ENCODE measurements at places on chromosomes 11 and 22.

DNA sequence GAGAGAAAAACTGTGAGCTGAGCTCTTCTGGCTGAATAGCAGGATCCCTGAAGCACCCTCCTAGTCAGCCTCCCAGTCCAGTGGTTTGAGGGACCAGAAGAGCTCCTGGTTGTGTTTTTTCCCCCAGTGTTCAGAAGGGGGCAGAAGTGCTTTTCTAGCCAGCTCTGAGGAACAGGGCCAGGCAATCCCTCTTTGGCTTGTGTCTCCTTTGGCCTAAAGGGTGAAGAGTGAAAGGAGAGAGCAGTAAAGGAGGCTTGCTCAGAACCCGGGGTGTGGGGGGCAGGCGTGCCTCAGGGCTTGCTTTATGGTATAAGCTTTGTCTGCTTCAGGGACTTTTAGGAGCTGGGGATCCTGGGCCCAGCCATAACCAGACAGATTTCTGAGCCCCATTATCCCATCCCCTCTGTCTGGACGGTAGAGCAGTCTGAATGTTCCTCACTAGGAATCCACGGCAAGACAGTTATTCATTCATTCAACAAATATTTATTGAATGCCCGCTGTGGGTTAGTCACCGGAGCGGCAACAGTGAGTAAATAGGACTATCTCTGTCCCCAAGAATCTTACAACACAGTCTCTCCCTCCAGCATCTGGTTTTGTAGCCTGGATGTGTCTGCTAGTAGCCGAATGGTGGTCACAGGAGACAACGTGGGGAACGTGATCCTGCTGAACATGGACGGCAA, 14.5 kb downstream of the ACP2 start:
- H3K4me3 ChIP-seq, result peak overlapping the region; percentile 76
- no peaks in the 10 kb centered on the region for H3K27me3 ChIP-seq
- peaks cover 6% of the 10 kb centered on the region for H3K36me3 ChIP-seq
- peak overlapping the region; percentile 94 for H3K27ac ChIP-seq
- DNase-seq, result no peak

DNA sequence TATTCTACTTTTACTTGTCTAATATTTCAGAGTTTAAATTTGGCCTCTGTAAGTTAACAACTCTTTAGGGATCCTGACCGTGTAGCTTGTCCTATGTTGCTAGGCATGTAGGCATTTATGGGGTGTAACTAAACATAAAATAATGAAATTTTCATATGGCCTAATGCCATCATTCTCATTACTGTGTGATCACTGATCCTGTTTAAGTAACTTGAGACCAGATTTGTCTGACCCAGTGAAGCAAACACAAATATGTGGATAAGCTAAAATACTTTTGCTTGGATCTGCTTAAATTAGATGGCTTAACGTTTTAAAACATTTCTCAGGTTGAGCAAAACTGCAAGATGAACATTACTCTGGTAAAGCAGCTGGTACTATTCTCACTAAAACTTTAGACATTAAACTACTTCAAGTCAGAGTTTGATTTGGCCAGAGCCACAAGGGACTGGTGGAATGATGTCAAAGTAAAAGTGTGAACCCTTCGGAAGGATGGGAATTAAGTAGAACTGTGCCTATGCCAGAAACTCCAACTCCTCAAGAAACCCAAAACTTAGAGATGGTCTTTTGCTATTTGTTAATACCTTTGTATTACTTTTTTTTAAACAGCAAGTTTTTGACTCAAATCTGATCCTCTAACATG, 12.5 kb downstream of the QSER1 start:
- DNase-seq, result no peak
- H3K27me3 ChIP-seq, result no peaks in the 10 kb centered on the region
- peaks cover 2% of the 10 kb centered on the region for H3K36me3 ChIP-seq

DNA sequence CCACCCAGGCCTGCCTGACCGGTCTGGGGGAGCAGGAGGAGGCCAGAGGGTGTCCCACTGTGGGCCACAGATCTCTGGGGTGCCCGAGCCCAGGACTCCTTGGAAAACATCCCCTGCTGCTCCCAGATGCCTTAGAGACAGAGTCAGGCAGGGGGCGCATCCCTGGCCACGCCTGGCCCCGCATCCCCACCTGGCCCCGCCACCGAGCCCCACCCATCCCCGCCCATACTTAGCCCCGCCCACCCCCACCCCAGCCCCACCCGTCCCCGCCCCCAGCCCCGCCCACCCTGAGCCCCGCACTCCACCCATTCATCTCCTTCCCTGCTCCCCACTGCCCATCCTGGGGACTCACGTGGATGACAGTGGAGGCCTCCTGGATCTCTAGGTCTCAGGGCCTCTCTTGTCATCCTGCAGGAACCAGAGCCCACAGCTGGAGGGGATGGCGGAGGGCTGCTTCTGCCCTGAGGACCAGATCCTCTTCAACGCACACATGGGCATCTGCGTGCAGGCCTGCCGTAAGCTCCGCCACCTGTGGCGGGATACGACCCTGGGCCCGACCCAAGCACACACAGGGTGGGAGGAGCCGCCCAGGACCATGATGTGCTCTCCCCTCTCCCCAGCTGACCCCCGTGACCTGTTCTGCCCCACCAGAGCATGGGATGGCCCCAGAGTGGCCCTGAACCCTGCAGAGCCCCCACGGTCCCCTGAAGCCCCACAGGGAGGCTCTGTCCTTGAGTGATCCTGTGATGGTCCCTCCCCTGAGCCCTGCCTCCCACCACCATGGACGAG, 33.6 kb downstream of the MUC5B start:
- H3K27me3 ChIP-seq, result no peaks in the 10 kb centered on the region
- no peaks in the 10 kb centered on the region for H3K36me3 ChIP-seq
- no peak overlapping the region for H3K27ac ChIP-seq

DNA sequence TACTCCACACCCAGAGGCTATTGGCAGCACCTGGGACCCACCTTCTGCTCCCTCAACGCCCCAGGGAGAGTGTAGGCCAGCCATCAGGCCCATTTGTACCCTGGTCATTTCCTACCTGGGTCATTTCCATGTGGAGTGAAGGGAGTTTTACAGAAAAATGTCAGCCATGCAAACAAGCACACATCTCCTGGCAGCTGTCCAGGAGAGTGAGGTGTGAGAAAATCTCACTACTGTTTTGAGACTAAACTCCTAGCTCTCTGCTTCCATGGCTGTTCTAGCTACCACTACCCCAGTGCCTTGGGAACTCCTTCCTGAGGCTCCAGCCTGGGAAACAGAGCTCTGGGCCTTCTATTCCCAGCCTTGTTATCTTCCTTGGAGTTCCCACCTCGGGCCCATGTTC, 2.8 kb upstream of the TMPRSS13 start:
- DNase-seq, result no peak
- no peak overlapping the region for H3K27ac ChIP-seq
- H3K4me3 ChIP-seq, result no peak overlapping the region
- peaks cover 41% of the 10 kb centered on the region for H3K4me1 ChIP-seq
- H3K27me3 ChIP-seq, result peaks cover 11% of the 10 kb centered on the region
- peaks cover 2% of the 10 kb centered on the region for H3K36me3 ChIP-seq

DNA sequence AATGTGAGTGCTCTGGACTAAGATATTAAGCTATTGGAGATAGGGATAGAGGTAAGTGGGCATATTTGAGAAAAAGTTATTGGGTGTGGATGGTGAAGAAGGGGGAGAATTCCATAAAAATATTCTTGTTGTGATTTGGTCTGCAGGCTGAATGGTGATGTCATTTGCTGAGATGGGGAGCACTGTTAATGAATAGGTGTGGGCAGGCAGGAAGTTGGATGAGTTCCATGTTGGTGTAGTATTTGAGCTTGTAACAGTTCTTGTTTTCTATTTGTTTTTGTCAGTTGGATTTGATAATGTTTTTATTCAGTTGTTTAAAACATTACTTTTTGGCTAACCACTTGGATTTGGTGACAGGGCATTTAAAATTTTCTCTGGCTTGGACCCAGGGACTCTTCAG, 168.8 kb downstream of the C11orf87 start:
- DNase-seq, result no peak
- H3K4me3 ChIP-seq, result no peak overlapping the region
- H3K27me3 ChIP-seq, result no peaks in the 10 kb centered on the region
- no peak overlapping the region for H3K27ac ChIP-seq

DNA sequence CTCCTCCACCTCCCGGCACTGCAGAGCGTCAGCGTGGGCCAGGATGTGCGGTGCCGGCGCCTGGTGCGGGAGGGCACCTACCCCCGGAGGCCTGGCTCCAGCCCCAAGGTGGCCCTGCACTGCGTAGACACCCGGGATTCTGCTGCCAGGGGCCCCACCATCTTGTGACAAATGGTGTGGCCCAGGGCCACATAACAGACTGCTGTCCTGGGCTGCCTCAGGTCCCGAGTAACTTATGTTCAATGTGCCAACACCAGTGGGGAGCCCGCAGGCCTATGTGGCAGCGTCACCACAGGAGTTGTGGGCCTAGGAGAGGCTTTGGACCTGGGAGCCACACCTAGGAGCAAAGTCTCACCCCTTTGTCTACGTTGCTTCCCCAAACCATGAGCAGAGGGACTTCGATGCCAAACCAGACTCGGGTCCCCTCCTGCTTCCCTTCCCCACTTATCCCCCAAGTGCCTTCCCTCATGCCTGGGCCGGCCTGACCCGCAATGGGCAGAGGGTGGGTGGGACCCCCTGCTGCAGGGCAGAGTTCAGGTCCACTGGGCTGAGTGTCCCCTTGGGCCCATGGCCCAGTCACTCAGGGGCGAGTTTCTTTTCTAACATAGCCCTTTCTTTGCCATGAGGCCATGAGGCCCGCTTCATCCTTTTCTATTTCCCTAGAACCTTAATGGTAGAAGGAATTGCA, 13.5 kb downstream of the TSKU start:
- no peak overlapping the region for H3K27ac ChIP-seq
- no peak overlapping the region for H3K4me3 ChIP-seq
- no peaks in the 10 kb centered on the region for H3K36me3 ChIP-seq
- H3K4me1 ChIP-seq, result peaks cover 6% of the 10 kb centered on the region
- no peaks in the 10 kb centered on the region for H3K27me3 ChIP-seq

GRCh38 chr11:83736684-83737083, 450.5 kb upstream of the CCDC90B start:
- no peaks in the 10 kb centered on the region for H3K4me1 ChIP-seq
- H3K4me3 ChIP-seq, result no peak overlapping the region
- H3K36me3 ChIP-seq, result peaks cover 3% of the 10 kb centered on the region

DNA sequence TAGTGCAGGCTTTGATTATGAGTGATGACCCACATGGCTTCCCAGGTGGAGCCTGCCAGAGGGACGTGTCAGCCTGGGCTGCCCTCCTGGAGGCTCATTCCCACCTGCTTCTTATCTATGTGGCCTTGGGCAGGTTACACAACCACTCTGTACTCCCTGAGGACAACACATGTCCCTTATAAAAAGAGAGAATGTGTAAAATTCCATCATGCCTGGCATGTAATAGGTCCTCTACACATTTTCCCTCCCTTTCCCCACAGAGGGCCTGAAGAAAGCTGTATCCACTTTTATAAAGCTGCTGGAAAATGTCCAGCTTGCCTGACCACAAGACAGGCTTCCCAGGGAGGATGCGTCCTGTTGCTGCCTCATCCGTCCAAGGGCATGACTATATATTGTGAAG, 55.0 kb upstream of the VSTM5 start:
- no peak for DNase-seq
- no peaks in the 10 kb centered on the region for H3K36me3 ChIP-seq
- no peak overlapping the region for H3K27ac ChIP-seq
- H3K4me3 ChIP-seq, result no peak overlapping the region
- peaks cover 2% of the 10 kb centered on the region for H3K4me1 ChIP-seq
- peaks cover 29% of the 10 kb centered on the region for H3K27me3 ChIP-seq

DNA sequence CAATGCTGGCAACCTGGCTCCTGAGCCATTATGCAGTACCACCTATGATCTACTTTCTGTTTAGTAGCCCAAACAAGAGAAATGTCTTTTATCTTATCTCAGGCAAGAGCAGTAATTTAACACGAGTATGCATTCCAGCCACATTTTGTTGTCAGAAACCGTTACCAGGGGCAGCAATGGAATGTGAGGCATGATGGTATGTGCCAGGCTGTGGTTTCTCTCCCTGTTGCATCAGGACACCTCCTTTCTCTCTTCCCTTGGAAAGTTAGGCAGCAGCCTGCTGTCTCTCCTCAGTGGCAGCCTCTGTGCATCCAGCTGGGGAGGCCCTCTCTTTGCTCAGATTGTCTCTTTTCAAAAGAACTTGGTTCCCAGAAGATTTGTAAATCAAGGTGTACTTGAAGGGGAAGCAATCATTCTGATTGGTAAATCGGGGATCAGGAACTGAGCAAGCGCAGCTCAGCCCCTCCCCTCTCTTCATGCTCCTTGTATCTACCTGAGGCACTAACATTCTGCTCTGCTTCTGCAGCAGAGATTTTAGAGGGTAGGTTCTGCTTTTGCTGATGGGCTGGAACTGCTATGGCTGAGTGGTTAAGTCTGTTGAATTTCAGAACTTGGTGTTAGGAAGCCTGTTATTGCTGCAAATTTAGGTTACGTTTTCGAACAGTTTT, 229.2 kb downstream of the ADAMTS15 start:
- no peak for DNase-seq
- no peak overlapping the region for H3K4me3 ChIP-seq

- no peak for DNase-seq
- H3K36me3 ChIP-seq, result no peaks in the 10 kb centered on the region
- H3K4me3 ChIP-seq, result no peak overlapping the region
- H3K27ac ChIP-seq, result no peak overlapping the region
- peaks cover 14% of the 10 kb centered on the region for H3K27me3 ChIP-seq
These were observed 40.5 kb upstream of the OR9Q1 start for GRCh38 chr11:57983191-57983590.

DNA sequence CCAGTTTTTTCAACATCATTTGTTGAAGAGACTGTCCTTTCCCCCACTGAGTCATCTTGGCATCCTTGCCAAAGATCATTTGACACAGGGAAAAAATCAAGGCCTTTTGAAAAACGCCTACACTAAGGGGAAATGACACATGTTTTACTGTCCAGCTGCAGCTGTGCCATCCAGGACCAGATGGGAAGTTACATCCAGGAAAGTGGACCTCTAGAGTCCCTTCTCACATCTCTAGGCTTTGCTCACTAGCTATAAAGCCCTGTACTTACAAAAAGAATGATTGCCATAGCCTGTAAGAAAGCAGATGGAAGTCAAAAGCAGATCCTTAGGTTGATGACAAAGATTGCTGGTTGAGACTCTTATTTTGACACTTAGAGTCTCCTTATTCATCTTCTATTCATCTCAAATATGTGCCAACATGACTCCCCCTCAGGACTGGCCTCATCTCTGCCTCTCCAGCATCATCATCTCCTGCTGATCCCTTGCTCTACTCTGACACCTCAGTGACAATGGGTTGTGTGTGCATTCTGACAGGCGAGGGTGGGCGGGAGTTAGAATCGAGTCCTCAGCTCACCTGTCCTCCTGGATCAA, 22.8 kb downstream of the OSBP2 start:
- H3K27me3 ChIP-seq, result no peaks in the 10 kb centered on the region
- H3K27ac ChIP-seq, result no peak overlapping the region
- peaks cover 3% of the 10 kb centered on the region for H3K36me3 ChIP-seq
- DNase-seq, result no peak

DNA sequence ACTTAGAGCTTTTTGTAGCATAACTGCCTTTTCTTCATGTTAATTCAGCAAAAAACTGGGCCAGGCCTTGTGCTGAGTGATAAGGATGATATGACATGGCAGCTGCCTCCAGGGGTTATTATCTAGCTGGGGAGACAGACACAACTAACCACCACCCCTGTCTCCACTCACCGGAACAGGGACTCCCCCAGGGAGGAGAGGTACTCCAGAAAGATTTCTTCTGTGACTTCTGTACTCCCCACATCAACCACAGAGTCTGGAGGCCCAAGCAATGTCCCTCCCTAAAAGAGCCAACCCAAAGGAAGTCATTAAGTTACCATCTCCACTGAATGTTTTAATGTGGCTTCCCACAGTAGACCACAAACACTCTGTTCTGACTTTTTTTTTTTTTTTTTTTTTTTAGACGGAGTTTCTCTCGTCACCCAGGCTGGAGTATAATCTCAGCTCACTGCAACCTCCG, 14.3 kb upstream of the PMM1 start:
- H3K36me3 ChIP-seq, result peaks cover 10% of the 10 kb centered on the region
- peak overlapping the region; percentile 43 for H3K4me3 ChIP-seq
- DNase-seq, result peak; percentile 30
- H3K4me1 ChIP-seq, result peaks cover 22% of the 10 kb centered on the region
- H3K27ac ChIP-seq, result peak overlapping the region; percentile 82
- H3K27me3 ChIP-seq, result no peaks in the 10 kb centered on the region

Data from T-helper 17 cell (primary cell).